ENCODE measurements at places on chromosomes 3 and 15.

DNA sequence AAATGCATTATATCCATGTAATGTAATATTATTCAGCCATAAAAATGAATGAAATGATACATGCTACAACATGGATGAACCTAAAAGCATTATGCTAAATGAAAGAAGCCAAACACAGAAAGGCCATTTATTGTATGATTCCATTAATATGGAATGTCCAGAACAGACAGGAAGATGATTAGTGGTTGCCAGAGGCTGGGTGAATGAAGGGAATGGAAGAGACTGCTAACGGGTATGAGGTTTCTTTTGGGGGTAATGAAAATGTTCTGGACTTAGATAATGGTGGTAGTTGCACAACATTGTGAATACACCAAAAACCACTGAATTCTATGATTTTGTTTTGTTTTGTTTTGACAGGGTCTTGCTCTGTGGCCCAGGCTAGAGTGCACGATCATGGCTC, 61.6 kb upstream of the MAP4 start:
- DNase-seq = no peak

GRCh38 chr15:69624155-69624520, 171.5 kb downstream of the RPLP1 start:
- no peak for DNase-seq

GRCh38 chr3:155196131-155197021, 97.1 kb downstream of the STRIT1 start:
- no peak for DNase-seq

GRCh38 chr3:70646635-70647034, 334.2 kb upstream of the MDFIC2 start:
- DNase-seq = no peak

GRCh38 chr3:56406826-56407515, 61.3 kb downstream of the ERC2 start:
- no peak for DNase-seq

DNA sequence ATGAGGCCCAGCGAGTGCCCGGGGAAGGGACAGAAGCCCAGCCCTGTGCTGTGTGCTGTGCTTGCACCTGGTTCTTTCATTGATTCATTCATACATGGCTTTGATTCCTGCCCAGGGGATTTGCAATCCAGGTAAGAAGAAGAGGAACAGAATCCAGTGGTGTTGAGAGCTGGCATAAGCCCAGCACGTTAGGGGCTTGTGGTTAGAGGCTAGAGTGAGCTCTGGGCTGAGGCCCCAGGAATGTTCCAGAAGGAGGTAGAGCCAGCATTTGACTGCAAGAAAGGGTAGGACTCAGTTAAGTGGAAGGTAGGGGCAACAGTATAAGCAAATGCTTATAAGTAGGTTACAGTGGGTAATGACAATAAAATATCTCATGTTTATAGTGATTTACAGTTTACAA, 2.3 kb downstream of the VWA5B2 start:
- DNase-seq = no peak

DNA sequence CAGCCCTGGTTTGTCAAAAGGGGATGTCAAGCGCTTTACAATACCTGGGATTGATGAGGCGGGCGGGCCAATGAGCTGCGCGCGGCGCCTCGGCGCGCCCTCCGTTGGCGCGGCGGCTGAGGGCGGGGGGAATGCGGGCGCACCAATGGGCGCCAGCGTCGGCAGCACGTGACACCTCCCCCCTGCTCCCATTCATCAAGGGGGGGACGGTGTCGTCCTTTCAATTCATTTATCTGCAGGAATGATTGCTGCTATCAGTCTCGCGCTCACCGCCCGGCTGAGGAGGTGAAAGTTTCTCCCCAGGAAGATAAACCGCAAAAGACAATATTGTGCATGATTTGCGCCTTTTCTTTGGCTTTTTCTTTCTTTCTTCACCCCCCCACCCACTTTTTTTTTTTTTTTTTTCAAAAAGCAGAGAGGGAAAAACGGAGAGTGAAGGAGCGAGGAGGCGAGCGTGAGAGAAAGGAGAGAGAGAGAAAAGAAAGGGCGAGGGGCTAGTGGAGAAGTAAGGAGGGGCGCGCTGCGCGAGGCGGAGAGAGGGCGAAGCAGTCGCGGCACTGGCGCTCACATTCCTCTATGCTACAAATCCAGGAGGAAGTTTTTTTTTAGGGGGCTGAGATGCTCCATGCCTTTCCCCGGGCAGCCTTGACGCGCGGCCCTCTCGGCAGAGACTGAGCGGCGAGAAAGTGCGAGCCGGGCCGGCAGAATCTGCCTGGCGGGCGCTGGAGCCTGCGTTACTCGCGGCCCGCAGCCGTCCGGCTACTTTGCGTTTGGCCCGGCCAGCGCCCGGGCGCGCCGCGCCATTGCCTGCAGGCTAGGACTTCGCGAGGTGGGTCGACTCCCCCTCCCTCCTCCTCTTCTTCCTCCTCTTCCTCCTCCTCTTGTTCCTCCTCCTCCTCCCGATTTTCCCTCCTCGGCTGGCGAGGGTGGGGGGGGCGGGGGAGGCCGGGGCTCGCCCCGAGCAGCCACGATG, at the start of gene ZIC1:
Gene ZIC1 (plus strand): TSS at position 223 of the 973 bp plus-strand sequence. CDS start 748 bp downstream, at position 971.
- DNase-seq = no peak

GRCh38 chr3:18372786-18373405, 52.2 kb downstream of the SATB1 start:
- DNase-seq = no peak

GRCh38 chr15:57797568-57798267, 91.2 kb downstream of the POLR2M start:
- no peak for DNase-seq

- no peak for DNase-seq
Measured at GRCh38 chr3:46367811-46368210, 2.9 kb upstream of the CCR5 start.

GRCh38 chr15:34217587-34218225, 7.1 kb upstream of the EMC4 start:
- DNase-seq = no peak

DNA sequence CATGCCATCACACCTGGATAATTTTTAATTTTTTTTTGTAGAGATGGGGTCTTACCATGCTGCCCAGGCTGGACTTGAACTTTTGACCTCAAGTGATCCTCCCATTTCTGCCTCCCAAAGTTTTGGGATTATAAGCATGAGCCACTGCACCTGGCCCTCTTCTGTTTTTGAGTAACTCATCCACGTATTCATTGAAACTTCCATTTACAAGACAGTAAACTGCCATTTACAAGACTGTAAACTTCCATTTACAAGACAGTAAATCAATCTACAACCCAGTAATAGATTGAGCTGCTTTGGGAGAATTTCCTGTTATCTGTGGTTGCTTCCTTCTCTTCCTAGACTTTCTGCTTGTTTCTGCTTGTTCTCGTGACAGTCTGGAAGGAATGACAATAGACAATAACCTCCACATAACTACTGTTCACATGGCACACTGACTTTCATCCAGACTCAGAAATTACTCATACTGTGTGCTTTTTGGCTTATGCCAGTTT, 114.7 kb upstream of the CCNL1 start:
- no peak for DNase-seq

DNA sequence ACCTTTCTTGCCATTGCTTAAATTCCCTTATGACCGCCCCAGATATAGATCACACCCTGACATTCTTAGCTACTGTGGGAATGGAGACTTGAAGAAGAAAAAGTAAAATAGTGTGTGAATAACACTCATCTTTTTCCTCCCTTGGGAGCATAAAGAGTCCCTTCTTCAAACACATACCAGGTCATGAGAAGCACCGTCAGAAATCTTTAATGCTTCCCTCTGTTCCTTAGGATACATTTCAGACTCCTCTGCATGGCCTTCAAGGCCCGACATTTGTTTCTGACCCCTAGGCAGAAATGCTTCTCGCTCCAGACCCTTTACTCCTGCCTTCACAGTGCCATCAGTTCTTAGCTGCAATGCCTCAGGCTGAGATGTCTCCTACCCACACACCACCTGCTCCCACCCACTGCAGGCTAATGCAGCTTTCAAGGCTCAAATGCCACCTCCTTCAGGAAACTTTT, 143.8 kb upstream of the IL12A start:
- no peak for DNase-seq

DNA sequence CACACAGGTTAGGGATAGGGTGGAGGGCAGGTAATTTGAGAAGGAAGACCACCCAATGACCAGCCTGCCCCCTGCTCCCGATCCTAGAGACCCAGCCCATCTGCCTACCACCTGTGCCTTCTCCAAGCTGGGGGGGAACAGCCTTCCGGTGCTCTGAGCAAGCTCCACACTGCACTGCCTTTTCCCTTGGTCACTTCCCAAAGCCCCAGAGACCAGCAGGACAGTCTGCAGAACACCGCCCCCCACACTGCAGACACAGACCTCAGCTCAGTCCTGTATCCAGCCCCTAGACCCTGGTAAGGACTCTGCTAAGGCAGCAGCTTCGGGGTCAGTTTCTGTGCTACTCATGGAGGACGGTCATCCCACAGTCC, 156.9 kb downstream of the MEGF11 start:
- no peak for DNase-seq

DNA sequence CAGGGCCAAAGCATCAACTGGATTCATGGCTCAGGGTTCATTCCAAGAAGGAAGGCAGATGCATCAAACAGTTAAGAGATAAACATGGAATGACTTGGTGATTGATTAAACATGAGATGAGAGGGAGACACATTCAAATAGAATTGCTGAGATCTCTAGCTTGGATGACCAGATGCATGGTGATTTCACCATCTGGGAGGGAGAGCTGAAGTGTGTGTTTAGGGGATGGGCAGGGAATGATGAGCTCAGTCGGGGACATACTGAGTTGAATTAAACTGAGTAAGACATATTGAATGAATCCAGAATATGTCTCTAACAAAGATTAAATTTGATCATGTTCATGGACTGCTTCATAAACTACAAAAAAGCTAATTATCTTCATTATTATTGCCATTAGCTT, 35.5 kb downstream of the CADPS start:
- DNase-seq = no peak

GRCh38 chr3:186342197-186342596, 19.8 kb downstream of the DGKG start:
- no peak for DNase-seq

- DNase-seq = no peak
Measured at GRCh38 chr3:40166997-40167396, 142.5 kb upstream of the EIF1B start.

DNA sequence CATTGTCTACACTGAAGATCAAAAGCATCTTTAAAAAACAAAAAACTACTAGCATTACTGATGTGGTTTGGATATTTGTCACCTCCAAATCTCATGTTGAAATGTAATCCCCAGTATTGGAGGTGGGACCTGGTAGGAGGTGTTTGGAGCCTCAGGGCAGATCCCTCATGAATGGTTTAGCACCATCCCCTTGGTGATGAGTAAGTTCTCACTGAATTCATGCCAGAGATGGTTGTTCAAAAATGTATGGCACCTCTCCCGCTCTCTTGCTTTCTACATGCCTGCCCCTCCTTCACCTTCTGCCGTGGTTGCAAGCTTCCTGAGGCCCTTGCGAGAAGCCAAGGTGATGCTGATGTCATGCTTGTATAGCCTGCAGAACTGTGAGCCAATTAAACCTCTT, 136.6 kb upstream of the FHIT start:
- DNase-seq = no peak

- DNase-seq = no peak
Measured at GRCh38 chr3:144052275-144052674, 80.7 kb downstream of the DIPK2A start.

DNA sequence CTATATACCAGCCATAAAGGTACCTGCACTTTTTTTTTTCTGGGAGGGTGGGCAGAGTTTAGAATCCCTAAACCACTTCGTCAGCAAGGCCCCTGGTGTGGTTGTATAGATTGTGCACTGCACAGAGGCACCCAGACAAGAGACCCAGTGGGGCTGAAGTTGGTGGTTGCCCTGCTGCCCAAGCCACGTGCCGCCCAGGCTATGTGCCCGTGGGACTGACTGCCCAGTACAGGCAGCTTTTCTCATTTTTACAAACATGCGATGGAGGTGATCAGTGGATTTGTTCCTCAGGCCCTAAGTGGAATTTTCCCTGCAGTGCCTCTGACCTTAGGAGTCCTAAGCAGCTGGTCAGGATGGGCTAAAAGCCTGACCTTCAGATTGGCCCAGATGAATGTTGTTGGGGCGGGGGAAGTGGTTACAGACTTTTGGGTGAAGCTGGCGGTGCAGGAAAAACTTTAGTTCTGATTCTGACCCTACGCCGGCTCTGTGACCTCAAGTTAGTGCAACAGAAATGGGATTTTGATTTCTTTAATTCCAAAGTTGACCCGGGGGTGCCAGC, 34.9 kb upstream of the LIMD1 start:
- DNase-seq = no peak

GRCh38 chr3:134374105-134374790, at the start of gene AMOTL2:
TSS of gene AMOTL2 (minus strand) at chr3:134374447. CDS start at chr3:134371433, 3,014 bp downstream.
- no peak for DNase-seq

DNA sequence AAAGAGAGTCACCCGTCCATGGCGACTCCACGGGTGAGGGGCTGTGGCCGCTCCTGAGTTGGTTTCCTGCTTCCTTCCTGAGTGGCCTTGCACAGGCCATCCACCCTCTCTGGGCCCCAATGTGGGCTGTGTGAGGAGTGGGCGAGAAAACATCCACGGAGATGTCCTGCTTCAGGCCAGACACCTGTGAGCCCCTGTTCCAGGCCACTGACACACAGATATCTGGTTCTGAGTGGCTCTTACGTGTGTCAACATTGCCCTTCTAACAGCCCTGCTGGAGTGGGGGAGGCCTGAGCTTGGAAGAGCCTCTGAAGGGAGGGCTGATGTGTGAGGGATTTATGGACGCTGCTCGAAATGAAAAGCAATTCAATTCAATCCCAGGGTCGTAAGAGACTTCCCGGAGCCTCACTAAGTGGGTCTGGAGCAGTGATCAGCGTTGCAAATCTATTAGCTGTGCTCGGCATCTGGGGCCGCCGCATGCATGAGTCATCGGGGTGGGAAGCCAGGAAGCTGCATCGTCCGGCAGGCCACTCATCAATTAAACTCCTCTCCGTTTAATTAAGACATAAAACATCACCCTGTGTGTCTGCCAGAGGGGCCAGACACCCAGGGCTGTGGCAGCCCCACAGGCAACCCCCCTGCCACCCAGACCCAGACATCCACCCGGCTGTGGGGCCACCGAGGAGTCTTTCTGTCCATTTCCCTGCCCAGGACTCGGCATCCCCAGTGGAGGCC, 20.0 kb upstream of the PRR23E start:
- DNase-seq = no peak

- no peak for DNase-seq
Measured at GRCh38 chr3:180267202-180267843, 230.6 kb upstream of the PEX5L start.

DNA sequence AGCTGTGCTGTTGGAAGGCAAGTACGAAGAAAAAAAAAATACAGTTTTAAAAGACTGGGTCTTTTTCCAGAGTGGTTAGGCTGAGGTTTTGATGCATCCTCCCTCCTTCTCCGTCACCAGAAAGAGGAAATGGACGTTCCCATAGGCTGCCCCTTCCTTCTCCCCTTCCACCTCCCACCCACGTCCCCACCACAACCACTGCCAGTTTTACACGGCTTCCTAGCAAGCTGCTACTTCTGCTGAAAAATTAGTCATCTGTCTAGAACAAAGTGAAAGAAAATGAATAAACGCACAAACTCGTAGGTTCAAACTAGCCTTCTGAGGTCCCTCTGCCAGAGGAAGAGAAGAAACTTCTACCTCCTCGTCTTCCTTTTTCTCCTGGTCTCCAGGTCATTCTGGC, 71.6 kb upstream of the RPL35A start:
- DNase-seq = no peak

GRCh38 chr3:194244167-194244566, 107.0 kb downstream of the CPN2 start:
- DNase-seq = no peak
